GM12891 (cell line): ENCODE measurements at places on chromosomes 11 and 22.

- peak; percentile 50 for DNase-seq
These were observed 52.7 kb downstream of the FLRT1 start for GRCh38 chr11:64088162-64089026.

DNA sequence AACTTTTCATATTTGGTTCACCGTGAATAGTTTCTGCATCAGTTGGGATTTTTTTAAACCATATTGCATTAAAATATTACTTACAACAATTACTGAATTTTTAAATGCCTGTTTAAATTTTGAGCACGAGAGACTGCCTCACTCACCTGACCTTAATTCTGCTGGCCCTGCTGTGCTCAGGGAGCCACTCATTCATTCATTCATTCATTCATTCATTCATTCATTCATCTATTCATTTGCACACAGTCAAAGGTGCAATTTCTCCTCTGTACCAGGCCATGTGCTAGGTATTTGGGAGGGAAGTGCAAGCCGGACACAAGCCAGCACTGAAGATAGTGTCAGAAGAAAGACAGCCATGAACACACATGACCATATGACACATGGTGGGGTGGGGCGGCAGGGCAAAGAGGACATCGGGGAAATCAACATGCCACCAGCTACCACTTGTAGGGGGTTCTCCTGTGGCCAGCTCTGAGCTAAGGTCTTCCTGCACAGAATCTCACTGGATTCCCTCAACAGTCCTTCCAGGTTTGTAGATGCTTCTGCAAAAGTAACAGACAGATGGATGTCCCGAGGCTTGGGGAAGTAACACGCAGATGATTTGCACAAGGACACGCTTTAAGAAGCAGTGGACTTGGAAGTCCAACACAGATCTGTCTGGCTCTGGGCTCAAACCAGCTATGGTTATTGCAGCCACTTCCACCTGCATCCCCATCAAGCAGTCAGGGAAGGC, 568 bp upstream of the CSF2RB start:
- DNase-seq: no peak

DNA sequence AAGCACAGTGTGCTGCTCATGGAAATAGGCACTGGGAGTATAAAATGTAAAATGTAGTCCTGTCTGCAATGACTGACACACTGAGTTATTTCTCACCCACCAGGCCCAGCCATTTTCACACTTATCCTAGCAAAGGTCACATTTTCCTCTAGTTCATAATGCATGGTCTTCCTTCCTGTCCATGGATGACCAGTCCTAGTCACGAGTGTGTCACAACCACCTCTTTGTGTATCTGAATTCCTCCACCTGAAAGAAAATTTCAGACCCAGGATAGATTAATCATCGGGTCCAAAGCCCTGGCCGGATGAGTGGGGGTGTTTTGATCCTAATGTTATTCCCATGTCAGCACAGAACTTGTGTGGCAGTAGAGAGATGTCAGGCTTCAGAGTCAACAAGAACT, at the start of gene MRGPRX4:
TSS of gene MRGPRX4 (plus strand) at position 172 of the 400 bp plus-strand sequence. CDS start 420 bp downstream, outside the sequence.
- no peak for DNase-seq

- DNase-seq: no peak
These were observed 225.4 kb upstream of the CHORDC1 start for GRCh38 chr11:90448256-90448655.

DNA sequence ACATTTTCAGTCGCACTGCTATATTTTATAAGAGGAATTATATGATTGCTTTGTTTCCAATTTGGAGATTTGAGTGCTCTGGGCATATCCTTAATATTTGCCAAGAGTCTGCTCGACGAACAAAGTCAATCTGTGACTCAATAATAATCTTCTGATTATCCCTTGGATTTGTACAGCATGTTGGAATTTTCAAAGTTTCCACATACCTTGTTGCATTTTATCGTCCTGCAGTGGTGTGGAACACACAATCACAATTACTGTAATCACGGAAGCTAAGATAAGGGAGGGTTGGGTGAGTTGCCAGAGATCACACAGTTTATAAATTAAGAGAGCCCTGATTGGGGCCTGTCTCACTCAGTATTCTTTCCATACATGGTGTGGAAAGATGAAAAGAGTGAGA, 189.3 kb downstream of the GUCY1A2 start:
- DNase-seq: no peak

- no peak for DNase-seq
These were observed 20.5 kb upstream of the ETS1 start for GRCh38 chr11:128607819-128608218.

GRCh38 chr22:38941488-38941987, 15.9 kb upstream of the APOBEC3A start:
- DNase-seq: no peak

DNA sequence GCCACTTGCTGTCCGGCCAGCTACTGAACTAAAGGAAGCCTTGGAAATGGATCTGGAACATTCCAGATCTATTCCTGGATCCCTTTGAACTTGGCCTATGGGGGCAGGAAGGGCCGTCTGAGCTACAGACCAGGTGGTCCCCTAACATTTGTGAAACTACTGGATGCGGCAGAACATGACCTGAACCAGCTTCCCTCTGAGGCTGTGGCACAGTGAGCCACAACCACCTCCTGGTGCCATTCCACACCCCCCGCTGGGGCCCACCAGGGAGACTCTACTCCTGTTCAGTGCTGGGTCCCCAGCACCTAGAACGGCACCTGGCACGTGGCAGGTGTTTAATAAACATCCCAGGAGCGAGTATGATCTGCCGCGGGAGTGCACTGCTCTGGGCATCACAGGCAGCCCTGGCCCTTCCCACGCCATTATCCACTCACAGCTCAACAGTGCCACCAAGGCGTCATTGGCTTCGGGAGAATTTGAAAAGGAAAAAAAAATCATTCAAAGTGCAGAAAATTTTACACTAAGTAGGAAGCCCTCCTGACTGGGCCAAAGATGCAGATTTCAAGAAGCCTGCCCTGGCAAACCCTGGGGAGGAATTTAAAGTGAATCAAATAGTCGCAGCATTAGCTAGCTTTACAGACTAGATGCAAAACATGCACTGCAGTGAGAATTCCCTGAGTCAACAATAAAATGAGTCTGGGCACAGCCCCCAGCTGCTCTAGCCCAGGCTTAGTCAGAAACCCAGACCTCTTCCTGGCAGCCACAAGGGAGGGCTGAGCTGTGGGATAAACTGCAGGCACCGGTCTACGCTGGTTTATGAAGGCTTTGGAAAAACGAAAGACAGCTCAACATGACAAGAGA, 14.3 kb upstream of the EFCAB6 start:
- DNase-seq: peak; percentile 18

DNA sequence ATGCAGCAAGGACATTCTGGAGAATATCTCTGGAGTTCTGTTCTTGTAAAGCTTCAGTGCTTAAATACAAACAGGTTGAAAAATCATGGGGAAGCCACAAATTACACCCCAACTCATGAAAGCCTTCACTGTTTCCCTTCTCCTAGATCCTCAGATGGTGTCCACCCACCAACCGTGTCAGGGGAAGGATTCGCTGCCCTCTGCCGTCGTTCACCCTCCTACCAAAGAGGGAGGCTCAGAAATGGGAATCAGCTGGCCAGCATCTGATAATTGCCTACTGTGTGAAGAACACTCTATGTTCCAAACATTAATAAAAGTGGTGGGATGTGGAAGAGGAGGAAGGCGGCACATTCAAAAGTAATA, 7.4 kb upstream of the HEPACAM start:
- DNase-seq: no peak

GRCh38 chr11:64844330-64845128, at the start of gene CDC42BPG:
Gene CDC42BPG, minus strand, starts transcription at chr11:64844653. Its CDS starts 84 bp downstream, at chr11:64844569.
- peak; percentile 91 for DNase-seq

DNA sequence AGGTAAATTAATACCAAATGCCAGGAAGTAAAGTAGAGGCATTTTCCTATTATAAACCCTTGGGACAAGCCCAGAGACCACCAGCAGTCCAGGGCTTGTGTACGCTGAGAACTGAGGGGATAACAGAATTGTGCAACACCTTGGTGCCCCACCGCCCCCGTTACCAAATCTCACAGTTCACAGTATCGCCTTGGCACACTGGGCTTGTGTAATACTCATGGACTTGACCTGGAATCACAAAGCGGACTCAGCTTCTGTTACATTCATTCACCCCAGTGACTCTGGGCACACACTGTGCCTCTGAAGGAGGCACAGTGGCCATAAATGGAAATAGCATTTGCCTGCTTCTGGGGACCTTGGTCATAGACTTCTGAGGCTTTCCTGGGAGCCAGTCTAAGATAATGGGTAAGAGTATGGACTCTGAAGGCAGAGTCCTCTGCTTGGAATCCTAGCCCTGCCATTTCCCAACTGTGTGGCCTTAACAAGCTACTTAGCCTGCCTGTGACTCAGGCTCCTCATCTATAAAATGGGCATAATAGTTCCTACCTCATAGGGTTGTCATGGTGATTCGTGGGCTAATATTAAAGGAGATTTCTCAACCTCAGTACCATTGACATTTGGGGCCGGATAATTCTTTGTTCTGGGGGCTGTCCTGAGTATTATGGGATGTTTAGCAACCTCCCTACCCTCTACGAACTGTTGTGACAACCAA, 53.7 kb downstream of the TIMP3 start:
- DNase-seq: no peak

GRCh38 chr22:25572708-25573171, 8.3 kb downstream of the GRK3 start:
- DNase-seq: no peak

GRCh38 chr11:20608934-20609333, 9.5 kb downstream of the SLC6A5 start:
- DNase-seq: no peak

GRCh38 chr11:5726351-5726750, 9.9 kb upstream of the OR56B1 start:
- no peak for DNase-seq

DNA sequence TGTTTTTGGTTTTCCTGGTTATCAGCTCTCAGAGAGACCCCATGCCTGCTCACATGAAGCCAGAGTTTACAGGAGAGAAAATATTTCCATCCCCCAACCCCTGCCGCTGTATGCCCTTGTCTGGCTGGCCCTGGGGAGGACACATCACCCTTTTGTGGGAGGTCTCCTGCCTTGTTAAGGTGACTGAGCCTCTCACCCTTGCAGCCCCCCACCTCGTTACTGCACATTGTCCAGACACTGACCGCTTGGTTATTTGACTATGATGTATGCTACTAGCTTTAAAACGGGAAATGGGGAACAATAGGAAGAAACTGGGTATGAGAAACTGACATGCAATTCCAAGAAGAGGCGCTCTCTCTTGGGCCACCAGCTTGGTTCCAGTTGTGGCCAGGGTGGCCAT, 51.1 kb upstream of the RFPL3 start:
- no peak for DNase-seq

- no peak for DNase-seq
These were observed 929.0 kb upstream of the FAT3 start for GRCh38 chr11:91295591-91295990.

DNA sequence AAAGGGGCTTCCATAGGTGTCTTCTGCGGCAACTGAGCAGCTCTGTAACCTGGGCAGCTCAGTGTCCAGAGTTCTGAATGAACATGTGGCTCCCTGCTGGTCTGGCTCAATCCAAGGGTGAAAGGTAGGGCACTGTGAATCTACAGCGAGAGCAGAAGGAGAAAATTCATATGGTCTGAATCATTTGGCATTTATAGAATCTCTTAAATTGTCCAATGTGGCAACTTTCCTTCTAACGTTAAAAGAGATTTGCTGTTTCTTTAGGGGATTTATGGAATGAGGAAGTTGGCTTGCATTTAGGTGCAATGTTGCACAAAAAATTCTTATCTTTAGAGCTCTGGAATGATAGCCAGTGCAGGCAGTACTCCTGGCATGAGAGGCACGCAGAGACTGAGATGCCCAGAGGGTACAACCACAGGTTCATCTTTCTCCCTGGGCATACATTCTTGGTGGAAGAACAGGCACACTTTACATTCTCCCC, 17.0 kb downstream of the ATXN10 start:
- no peak for DNase-seq

DNA sequence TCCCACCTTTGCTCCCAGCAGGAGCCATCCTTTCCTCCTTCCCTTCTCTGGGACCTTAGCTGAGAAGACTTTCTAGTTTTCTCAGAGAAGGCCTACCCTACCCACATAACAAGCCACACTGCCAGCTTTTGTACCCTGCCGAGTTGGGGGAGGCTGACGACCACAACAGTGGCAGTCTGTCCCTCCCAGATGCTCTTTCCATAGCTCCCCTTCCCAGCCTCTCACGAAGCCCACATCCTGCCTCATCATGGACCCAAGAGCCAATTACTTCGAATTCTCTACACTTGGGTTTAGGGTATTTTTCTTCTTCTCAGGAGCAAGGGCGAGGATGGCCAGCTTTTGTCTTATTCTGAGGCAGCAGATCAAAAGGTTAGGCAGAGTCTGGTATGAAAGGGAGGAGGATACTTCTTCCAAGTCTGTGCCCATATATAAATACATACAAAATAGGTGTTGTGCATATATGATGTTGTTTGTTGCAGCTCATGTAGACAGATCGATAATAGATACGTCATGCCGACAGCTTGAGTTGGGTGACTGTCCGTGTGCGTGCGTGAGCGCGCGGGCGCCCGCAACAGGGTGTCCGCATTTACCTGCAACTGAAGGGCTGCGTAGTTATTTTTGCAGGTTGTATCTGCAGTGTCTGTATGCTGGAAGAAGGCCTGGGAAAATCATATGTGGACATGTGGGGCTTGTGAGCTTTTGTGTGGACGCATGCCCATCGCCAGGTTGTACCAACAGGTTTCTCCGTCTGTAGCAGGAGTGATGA, 846 bp upstream of the NRGN start:
- DNase-seq: no peak

DNA sequence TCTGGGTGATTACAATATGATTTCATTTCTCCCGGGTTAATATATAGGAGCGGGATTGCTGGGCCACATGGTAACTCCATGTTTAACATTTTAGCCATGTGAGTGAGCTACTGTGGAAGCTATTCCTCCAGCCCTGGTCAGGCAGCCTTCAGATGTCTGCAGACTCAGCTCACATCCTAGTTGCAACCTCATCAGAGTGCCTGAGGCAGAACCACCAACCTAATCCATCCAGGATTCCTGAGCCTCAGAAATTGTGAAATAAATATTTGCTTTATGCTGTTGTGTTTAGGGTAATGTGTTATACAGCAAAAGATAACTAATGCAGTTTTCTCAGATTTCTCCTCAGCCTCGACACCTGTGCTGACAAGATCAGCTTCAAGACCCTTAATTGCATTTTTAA, 676.8 kb downstream of the OPCML start:
- no peak for DNase-seq

GRCh38 chr22:45473626-45474237, 29.0 kb upstream of the FBLN1 start:
- no peak for DNase-seq

DNA sequence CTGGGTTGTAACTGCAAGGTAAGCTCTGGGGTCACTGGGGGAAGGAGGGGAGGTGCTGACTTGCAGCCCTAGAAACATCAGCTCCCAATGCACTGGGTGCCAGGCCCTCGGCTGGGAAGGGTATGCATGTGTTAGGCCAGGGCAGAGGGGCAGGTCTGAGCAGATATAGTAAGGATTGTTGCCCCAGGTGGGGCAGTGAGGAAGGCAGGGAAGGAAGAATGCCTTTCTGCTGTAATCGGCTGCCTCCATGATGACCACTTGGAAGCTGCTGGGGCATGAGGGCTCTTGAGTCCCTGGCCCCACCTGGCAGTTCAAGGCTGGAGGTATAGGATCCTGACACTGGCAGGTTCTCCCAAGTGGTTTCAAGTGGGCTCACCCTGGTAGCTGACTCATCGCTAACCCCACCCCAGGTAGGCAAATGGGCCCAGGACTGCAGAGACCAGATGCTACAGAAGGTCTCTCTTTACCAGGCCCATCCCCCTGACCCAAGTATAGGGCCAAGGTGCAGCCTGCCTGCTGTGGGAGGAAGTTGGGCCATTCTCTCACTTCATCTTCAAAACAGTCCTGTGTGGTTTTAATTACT, 56.7 kb downstream of the TIMP3 start:
- no peak for DNase-seq

GRCh38 chr11:36381015-36381360, 84.9 kb downstream of the PRR5L start:
- DNase-seq: no peak
